ENCODE measurements at places on chromosomes 13 and 19.
A peak's percentile ranks its signal among the peaks of the same experiment; 100 is the strongest.

DNA sequence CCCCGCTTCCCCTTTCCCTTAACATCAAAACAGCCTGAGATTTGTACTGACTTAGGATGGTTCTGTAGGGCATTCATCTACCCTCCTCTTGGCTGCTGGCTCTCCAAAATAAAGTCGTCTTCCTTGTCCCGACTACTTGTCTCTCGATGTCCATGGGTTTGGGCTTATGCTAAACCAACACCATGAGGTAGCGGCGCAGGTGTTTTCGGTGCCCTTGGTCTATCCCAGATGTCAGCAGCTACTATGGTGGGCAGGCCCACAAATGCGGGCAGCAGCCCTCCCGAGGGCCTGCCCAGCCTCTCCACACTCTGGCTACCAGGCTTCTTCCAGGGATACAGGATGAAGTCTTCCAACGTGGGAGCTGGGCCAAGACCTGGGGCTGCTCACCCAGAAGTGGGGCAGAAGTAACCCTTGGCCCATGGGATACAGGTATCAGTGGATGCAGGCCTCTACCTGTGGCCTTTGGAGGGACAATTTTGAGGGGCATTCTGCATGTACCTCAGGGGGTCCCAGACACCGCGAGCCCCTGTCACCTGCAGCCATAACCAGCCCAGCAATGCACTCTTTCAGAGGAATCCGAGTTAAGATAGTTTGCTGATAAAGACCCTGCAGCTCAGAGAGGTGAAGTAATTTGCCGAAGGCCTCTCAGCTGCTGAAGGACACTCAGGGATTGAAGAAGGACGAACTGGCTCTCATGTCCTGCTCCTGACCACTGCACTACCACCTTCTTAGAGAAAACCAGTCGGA is 47.8 kb upstream of the VSTM2B start:
- DNase-seq: no peak

DNA sequence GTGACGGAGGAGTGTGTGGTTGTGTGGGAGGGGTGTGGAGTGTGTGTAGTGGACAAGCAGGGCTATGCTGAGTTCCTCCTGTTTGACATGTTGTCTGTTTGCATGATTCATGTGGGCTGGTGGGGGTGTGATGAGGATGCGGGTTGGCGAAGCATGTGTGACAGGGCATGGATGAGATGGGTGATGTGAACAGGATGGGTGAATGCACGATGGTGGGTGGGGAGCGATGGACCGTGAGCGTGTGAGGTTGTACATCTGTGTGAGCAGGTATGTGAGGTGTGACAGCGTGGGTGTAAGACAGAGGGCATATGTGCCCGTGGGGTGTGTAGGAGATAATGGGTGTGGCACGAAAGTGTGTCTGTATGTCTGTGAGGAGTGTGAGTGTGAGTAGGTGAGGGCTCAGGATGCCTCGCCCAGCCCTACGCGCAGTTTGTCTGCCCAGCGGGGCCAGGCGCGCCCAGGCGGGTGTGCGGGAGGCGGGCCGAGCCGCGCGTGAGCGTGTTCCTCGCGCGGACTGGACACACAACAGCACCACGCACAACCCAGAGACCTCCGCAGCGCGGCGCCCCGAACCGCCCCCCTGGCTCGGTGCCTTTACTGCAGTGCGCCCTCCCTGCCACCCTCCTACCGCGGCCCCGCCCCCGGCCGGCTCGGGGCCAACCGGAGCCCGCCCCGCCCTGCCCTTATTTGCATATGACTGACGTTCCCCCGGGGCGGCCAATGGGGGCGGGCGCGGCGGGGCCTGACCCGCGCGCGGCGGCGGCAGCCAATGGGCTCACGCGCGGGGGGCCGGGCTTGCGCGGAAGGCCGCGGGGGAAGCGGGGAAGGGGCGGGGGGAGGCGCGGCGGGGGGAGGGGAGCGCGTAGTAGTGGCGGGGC is 14.4 kb downstream of the CIC start:
- peak; percentile 93 for DNase-seq

DNA sequence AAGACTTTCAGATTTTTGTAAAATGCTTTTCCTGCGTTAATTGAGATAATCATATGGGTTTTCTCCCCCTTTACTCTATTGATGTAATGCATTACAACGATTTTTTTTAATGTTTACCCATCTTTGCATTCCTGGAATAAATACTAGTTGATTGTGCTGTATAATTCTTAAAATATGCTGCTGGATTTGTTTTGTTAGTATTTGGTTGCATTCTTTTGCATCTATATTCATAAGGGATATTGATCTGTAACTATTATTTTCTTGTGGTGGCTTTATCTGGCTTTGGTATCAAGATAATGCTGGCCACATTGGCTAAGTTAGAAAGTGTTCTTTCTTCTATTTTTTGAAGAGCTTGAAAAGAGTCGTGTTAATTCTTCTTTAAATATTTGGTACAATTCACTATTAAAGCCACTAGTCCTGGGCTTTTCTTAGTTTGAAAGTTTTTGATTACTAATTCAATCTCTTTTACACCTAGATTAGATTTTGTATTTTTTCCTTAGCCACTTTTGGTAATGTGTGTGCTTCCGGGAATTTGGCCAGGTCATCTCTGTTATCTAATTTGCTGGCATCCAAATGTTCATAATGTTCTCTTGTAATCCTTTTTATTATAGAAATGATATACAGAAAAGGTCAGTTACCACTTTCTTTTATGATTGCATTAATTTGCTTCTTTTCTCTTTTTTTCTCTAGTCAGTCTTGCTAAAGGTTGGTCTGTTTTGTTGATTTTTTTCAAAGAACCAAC is 29.8 kb downstream of the KL start:
- DNase-seq: no peak

DNA sequence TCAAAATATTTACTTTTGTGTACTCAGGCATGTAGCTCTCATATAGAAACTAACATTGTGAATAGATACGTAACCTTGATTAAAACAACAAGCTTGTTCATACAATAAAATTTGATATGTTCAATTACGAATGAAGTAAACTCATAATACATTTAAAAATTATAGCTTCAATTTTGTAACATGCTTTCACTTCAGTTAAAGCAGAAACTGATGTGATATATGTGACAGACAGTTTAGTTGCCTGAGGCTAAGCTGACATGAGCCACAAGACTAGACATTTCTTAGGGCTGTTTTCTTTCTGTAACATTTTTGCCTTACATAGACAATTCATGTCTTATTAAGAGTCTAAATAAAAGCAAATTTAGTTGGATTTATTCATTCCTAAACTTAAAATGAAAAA is 526.0 kb downstream of the PCDH9 start:
- DNase-seq: no peak

GRCh38 chr19:39846678-39847486 is 703 bp upstream of the FBL start:
- no peak for DNase-seq

GRCh38 chr13:29957320-29957719 is 106.9 kb upstream of the UBL3 start:
- no peak for DNase-seq

GRCh38 chr13:51453207-51453958 is 547 bp upstream of the INTS6 start:
- peak; percentile 59 for DNase-seq

- no peak for DNase-seq
These were observed 32.2 kb upstream of the DOCK9 start for GRCh38 chr13:99009987-99010551.

- no peak for DNase-seq
These were observed 3.4 kb downstream of the IZUMO4 start for GRCh38 chr19:2099937-2100718.

DNA sequence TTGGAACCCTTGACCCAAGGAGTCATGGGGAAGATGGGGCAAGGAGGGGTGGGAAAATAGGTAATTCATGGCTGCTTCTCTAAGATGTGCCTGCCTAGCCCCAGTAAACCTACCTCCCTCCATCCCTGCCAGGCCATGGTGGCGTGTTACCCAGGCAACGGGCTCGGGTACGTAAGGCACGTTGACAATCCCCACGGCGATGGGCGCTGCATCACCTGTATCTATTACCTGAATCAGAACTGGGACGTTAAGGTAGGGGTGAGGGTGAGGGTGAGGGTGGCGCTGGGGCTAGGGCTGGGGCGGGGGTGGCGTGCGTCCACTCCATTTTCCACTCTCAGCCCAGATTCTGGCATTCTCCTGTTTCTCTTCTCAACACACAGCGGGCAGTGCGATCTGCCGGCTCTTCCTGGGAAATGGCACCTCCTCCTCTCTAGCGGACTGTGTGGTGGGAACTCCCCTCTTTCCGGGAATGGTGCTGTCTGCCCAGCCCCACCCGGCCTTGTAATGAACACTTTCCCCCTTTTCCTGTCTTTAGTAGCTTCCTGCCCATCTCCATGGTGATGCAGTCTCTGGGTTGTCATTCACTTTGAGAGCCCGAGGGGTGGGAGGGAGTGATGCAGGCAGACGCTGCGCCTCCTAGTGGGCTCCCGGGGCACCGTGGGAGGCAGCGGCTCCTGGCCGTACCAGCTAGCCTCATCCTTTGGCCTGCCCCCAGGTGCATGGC is 7.6 kb downstream of the EGLN2 start:
- DNase-seq: peak; percentile 50

- no peak for DNase-seq
These were observed 334.2 kb downstream of the KLF12 start for GRCh38 chr13:73800011-73800410.

GRCh38 chr19:43768273-43769050 is 12.3 kb downstream of the KCNN4 start:
- DNase-seq: no peak

GRCh38 chr13:42394711-42395085 is 122.7 kb downstream of the AKAP11 start:
- DNase-seq: no peak

GRCh38 chr13:85508683-85509329 is 290.4 kb downstream of the SLITRK6 start:
- no peak for DNase-seq

DNA sequence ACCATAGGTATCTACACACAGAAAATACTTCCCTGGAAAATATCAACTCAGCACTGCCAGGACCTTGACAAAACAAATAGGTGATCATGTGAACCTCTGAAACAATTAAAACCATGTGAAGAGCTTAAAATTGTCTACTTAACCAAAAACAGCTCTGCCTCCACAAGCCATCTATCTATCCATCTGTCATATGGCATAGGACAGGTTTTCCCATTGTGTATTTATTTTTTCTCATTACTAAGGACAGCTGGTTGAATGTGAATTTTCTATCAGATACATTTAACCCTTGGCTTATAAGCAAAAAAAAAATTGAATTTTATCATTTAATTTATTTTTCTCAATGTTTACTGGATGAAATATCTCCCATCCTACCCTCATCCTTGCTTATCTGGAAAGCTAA is 279.5 kb downstream of the PCDH9 start:
- DNase-seq: no peak

- no peak for DNase-seq
These were observed 26.2 kb downstream of the TMED1 start for GRCh38 chr19:10809651-10810285.

DNA sequence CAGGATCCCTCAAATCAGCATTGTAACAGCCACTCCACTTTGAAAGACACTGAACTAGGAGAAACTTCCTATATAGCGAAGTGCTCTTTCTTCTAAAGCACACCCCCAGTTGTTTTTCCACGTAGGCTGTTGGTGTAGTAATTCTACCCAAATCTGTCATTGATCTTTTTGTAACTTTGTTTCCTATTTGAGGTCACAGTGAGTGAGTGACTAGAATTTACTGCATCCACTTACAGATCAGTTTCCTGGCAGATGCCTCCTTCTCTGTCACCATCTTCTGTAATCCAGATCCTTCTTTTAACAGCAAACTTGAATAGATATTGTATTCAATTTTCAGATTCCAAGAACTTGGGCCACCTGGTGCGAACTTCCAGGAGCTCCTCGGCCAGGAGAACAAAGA is 15.3 kb downstream of the ZAR1L start:
- no peak for DNase-seq

- no peak for DNase-seq
These were observed 8.5 kb upstream of the PEX11G start for GRCh38 chr19:7497292-7497691.

GRCh38 chr13:23696610-23697009 is 126.4 kb downstream of the TNFRSF19 start:
- DNase-seq: no peak

GRCh38 chr13:113267642-113268405 is 29.2 kb upstream of the LAMP1 start:
- DNase-seq: no peak

- DNase-seq: no peak
These were observed 22.3 kb downstream of the KCTD4 start for GRCh38 chr13:45178349-45179162.

GRCh38 chr13:49220036-49220855 is at the start of gene MLNR:
Gene MLNR, plus strand, starts transcription at chr13:49220338. Its CDS starts 0 bp downstream, at chr13:49220338.
- no peak for DNase-seq

Measured in activated CD4-positive, CD25-positive, alpha-beta regulatory T cell treated with anti-CD3 and anti-CD28 coated beads, Interleukin-2, amount 50 U/mL, for 16 hours (primary cell).